ENCODE measurements at places on chromosomes 1 and 21.

DNA sequence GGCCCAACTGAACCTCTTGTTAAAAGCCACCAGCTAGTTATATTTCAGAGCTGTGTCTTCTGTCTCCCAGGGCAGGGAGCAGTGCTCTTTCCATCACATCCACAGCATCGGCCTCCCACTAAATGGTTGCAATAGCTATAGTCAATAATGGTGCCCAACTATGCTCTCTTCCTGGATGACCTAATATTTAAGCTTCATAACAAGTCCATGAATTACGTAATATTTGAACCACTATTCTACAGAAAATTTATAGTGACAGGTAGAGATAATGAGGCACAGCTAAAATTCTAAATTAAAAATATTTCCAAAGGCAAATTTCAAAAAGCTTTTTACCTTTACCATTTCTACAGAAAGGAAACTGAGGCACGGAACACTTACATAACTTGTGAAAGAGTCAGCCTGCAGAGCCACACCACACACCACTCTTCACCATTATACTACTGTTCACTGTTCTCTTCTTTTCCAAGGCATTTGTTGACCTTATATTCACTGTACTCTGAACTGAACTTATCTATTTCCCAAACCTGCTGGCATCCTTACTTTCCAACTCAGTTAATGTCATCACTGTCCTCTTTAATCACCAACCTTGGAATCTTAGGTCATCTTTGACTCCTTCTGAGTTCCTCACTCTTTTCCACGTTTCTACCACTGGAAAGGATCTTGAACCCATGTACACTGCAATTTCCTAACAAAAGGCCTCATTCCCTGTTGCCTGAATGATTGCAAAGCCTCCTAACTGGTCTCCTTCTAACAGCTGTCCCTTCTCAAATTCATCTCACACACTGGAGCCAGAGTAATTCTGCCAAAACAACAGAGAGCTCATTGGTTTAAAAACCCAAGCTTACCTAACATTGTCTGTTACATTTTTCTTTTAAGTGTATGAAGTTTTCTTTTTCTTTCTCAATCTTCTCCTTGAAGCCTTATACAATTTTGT, 85.5 kb downstream of the DDAH1 start:
- DNase-seq: no peak

- DNase-seq: no peak
Observed at GRCh38 chr1:170978371-170978910, 43.1 kb downstream of the MROH9 start.

DNA sequence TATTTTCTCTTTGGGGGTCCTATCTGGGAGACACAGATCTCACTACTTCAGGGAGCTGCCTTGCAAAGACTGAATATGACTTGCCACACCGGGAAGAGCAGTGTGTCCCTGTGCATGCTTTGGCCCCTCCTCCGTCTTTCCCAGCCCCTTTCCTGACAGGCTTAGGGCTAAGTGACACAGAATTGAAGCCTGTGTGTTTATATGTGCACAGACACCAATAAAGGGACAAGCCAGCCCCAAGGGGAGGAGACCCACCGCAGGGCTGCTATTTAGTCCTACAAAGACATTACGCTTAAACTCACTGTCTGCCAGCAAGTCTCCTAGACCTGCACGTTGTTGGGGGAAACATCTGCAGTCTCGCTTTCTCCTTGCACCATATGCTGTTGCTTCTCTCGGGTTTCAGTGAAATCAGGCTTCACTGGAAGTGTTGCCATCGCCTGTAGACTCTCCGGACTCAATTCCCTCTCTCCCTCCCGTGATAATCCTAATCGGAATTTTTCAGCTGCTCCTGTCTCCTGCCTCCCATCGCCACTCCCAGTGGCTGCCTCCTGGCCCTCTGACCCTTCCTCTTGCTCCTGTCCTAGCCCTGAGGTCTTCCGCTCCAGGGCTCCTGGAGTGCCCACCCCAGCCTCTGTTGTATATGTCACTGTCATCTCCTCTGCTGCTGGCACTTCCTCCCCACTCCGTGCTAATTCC, 58.5 kb upstream of the LRRC53 start:
- DNase-seq: no peak

DNA sequence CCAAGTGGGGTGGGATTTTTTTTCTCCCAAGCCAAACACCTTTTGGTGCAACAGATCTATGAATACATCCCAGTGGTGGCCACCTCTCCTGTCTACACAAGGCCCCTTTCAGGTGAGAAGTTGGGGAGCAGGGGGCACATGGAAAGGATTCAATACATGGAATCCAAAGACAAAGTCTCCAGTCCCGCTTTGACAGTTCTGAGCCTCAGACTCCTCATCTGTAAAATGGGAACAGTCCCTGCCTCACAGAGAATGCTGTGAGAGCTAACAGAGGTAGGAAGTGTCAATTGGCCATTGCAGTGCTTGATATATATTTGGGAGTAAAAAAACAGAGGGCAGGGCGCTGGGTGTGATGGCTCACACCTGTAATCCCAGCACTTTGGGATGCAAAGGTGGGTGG, 26.7 kb upstream of the ZNF436 start:
- DNase-seq: no peak

- DNase-seq: no peak
Observed at GRCh38 chr1:53860967-53861411, 22.9 kb upstream of the NDC1 start.

GRCh38 chr1:165516469-165516868, 27.3 kb upstream of the LRRC52 start:
- DNase-seq: no peak

DNA sequence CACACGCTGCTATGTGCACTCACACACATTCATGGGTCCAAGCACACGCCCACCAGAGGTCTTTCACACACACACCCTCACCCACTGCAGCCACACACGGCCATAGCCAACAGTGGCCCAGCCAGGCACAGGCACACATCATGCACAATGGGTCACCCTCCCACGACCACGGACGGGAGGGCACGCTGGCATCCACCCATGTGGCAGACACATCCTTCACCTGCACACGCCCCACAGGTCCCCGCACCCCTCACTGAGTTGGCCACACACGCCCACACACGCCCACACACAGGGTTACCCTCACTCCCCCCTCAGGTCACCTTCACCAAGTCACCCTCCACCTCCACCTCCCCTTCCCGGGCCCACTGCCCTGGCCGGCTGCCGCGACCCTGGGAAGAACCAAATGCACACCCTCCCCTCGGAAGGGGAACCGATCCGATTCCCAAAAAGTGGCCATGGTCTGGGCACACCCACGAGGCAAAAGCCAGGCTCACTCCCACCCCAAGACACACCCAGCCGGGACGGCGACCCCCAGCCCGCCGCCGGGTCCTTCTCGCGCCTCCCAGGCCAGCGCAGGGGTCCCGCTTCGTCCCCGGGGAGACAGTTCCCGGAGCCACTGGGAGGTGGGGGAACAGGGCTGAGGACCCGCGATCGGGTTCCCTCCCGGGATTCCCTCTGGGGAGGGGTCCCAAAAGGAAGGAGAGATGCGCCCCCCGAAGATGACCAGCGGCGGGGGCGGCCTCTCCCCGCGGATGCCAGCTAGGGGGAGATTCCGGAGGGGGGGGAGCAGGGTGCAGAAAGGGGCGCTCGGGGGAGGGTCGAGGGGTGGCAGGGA, 860 bp downstream of the SDC3 start:
- DNase-seq: no peak

- no peak for DNase-seq
Observed at GRCh38 chr1:161834967-161835550, 68.9 kb downstream of the ATF6 start.

DNA sequence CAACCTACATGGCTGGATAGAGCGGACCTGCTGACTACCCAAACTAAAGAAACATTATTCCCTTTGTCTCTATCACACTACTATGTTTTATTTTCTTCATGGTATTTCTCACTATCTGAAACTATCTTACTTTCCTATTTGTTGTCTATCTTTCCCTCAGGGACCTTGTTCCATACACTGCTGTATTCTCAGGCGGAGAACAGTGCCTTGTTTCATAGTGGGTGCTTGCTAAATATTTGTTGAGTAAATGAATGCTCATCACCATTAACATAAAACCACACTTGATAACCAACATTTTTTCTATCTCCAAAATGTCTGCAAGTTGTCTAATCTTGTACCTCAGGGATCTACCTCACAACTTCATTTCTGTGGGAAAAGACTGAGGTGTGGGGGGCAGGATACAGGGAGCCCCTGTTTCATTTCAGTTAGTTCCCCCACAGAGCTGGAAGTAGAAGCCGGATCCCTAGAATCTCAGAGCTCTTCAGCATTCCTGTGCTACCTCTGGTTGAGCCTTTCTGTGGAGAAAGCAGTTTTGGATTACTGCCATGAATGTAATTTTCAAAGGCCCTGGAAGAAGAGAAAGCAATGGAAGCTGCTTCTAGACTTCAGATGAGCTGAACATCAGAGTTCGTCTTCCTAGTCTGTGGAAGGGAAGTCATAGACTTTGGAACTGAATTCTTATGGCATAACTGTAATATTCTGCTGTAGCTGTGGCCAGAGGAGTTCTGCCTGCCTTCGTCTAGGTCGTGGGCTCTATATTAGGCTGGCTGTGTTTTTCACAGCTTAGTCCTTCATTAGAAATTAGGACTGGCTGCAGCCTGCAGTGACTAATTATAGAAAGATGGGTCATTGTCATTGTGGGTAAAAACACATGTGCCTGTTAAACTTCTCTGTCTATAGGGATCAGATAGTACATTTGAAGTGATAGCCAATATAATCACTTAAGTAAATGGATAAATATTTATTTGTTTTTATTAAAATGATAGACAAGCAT, 293.2 kb upstream of the SGIP1 start:
- no peak for DNase-seq

DNA sequence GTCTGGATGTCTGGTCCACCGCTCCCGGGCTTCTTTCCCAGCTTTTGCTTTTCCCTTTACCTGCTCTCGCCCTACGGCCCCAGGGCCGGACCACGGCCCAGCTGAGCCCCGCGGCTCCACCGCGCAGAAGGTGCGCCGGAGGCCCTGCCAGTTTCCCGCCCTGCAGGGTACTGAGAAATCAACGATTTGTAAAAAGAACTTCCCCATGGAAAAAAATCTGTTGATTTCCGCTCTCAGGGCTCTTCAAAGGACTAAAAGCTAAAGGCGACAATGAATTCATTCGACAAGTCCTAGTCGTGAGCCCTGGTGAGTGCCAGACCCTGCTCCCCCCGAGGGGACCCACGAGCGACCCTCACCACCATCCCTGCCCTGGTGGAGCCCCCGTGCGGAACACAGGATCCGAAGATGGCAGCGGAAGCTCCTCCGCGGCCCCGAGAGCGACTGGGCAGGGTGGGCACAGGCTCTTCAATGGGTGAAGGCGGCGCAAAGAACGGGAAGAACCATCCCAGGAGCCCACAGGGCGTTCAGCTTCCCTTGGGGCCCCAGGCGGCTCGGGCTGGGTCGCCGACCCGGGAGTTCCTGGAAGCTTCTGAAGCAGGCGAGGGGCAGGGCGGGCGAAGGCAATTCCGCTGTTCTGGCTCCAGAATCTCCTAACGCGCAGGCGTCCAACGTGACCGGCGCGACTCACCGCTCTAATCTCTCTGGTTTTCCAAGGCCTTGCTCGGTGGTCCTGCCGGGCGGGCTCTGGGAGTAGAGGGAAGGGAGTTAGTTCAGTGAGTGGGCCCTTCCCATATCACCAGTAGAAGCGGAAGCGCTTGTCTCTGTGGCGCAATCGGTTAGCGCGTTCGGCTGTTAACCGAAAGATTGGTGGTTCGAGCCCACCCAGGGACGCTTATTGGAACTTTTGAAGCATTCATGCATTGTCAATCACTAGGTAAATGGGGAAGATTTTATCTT, 6.6 kb upstream of the RNU1-2 start:
- peak; percentile 57 for DNase-seq

GRCh38 chr1:161309868-161310267, at the start of gene MPZ:
MPZ (minus strand) TSS chr1:161309968; CDS start chr1:161309905, 63 bp downstream.
- no peak for DNase-seq

DNA sequence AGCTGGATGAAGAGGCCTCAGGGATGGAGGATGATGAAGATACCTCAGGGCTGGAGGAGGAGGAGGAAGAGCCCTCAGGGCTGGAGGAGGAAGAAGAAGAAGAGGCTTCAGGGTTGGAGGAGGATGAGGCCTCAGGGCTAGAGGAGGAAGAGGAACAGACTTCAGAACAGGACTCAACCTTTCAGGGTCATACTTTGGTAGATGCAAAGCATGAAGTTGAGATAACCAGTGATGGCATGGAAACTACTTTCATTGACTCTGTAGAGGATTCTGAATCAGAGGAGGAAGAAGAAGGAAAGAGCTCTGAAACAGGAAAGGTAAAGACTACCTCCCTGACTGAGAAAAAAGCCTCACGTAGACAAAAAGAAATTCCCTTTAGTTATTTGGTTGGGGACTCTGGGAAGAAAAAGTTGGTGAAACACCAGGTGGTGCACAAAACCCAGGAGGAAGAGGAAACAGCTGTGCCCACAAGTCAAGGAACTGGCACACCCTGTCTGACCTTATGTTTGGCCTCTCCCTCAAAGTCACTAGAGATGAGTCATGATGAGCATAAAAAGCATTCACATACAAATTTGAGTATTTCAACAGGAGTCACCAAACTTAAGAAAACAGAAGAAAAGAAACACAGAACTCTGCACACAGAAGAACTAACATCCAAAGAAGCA, 15.4 kb downstream of the L1TD1 start:
- no peak for DNase-seq

- no peak for DNase-seq
Observed at GRCh38 chr1:154786804-154787570, 83.1 kb downstream of the KCNN3 start.
